ENCODE measurements at places on chromosomes 13 and 19. TPM values are rescaled to one million over a fixed set of nuclear protein-coding genes. Genes with fewer than 3 reads are reported as not detected.
A peak's percentile ranks its signal among the peaks of the same experiment; 100 is the strongest.

CEACAM8 gene
- not detected for total RNA-seq

DNA sequence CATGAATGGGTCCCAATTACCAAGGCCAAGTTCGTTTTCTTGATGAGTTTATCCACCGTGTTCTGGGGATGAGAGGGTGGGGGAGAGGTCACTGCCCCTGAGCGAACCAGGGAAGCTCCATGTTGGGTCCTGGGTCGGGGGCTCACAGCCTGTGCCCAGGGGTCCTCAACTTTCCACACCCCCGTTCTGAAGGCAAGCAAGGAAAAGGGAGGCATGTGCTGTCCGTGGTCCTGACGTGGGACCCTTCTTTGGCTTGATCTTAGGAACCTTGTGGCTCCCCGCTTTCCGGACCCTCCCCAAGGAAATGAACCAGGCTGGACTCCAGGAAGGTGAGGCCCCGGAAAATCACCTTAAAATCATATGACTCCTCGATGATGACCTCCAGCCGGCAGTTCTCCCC is 18.2 kb upstream of the MEIS3 start:
- H3K4me1 ChIP-seq, result peaks cover 8% of the 10 kb centered on the region
- H3K27me3 ChIP-seq, result peaks cover 4% of the 10 kb centered on the region
- no peak overlapping the region for H3K27ac ChIP-seq
- no peak overlapping the region for H3K4me3 ChIP-seq
- no peak for DNase-seq
- no peaks in the 10 kb centered on the region for H3K36me3 ChIP-seq

DNA sequence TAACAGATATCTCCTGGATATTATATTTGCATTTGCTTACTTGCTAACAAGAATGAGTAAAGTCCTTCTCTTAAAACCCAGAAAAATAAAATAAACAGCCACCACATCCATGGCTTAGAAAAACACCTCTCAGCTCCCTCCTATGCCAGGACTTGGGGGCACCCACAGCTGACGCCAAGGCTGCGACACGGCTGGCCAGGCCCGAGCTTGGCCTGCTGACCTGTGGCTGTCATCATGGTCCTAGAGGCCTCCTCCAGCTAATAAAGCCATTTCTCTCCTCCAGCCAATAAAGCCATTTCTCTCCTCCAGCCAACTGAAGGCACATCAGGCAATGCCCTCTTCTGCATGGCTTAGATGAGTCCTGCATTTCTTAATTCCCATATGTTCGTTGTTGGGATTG is 20.9 kb downstream of the C19orf12 start:
- H3K27me3 ChIP-seq, result no peaks in the 10 kb centered on the region
- no peak for DNase-seq
- peak overlapping the region; percentile 66 for H3K27ac ChIP-seq
- H3K4me3 ChIP-seq, result no peak overlapping the region
- no peaks in the 10 kb centered on the region for H3K4me1 ChIP-seq

GRCh38 chr13:51707461-51707860 is 96.5 kb downstream of the DHRS12 start:
- no peaks in the 10 kb centered on the region for H3K4me1 ChIP-seq
- no peak overlapping the region for H3K4me3 ChIP-seq
- peaks cover 4% of the 10 kb centered on the region for H3K36me3 ChIP-seq
- no peaks in the 10 kb centered on the region for H3K27me3 ChIP-seq

- peaks cover 4% of the 10 kb centered on the region for H3K4me1 ChIP-seq
- no peak for DNase-seq
- H3K4me3 ChIP-seq, result peak overlapping the region; percentile 56
- H3K36me3 ChIP-seq, result peaks cover 3% of the 10 kb centered on the region
Observed at GRCh38 chr19:49889687-49890348, 6.9 kb downstream of the IL4I1 start.
